ENCODE measurements at places on chromosomes 3 and 15.

DNA sequence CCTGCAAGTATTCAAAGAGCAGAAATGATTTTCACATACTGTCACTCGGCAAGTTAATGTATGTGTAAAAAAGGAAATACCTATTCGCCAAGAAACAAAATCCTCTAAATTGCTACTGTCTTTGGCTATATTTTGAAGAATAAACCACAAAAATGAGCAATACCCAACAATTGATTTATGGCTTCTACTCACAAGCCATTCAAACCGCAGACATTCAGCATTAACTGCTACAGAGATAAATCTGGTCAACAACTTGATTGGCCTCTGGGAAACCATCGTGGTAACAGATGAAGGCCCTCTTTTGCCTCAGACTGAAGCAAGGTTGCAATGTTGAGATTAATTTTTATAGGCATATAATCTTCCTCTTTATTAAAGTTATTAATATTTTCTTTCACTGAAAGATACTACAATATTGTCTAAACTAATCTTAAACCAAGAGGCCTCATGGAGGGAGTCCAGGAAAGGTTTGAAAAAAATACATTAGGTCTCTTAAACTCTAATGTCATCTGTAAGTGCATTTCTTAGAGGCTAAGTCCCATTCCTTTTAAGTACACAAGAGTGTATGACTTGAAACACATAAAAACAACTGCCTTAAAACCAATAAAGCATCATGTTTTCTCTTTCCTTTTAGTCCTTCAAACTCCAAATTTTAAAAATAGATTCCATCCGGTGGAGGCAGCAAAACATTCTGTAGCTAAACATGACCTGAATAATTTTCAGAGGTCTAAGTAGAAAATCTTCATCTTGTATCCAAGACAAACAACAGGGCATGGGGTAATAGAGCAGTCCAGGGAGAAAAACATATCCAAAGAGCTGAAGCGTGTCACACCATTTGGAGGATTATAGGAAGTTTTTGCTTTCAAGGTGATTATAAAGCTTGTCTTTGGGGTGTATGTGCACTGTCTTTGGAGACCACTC lies 162.4 kb upstream of the TGFBR2 start:
- no peak for DNase-seq

- no peak for DNase-seq
Observed at GRCh38 chr15:50124631-50125030, 5.6 kb upstream of the ATP8B4 start.

DNA sequence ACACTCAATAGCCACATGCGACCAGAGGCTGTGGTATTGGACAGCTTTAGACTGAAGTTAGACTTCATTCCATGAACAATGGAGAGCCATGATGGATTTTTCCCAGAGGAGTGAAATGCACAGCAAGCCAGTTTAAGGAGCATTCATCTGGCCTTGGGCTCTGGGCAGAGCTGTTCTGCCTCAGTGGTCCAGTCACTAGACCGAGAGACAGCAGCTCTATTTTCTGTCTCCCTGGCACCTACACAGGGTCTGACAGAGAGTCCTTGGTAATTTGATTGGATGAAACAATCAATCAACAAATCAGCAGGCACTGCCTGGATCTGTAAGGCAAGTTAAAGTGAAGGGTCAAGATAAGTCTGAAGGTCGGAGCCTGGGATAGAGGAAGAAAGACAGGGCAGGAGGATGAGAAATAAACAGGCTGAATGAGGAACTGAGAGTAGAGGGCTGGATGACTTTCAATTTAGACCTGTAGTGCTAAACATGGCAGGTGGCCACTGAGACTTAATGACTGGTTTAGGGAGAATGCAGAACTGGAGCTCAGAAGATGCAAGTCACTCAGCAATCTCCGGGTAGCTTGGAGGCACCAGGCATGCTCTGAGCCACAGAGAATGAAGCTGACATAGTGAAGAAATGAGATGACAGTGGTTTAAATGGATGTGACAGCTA lies 98.5 kb upstream of the SLC25A36 start:
- DNase-seq: no peak

DNA sequence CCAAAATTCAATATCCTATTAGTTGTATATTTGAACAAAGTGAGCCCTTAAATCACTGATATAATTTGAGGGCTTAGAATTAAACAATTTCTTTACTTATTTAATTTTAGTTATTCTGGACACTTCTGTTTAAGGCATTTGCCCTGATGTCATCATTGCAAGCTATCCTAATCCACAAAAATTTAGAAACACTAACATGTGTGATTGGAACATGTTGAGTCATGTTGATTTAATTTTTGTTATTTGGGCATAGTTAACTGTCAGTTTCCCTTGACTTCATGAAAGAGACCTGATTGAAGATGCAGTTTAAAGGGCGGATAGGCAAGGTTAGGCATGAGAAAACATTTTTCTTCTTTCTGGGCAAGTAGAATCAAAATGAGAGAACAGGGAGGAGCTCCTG lies 682.6 kb downstream of the ROBO1 start:
- DNase-seq: no peak

DNA sequence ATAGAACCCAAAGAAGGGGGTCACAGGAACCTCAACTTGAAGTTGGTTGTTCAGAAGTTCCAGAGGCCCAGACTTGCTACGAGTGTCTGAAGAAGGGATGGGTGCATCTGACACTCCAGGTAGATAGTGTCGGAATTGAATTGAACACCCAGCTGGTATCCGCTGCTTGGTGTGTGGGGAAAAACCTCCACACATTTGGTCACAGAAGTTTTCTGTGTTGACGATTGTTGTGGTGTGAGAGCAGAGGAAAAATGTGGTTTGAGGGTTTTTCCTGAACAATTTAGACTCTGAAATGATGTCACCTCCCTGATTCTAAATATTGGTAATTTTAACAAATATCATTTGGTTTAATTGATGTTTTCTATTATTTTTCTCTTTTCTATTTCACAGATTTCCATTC lies 218.8 kb upstream of the CTNNB1 start:
- peak; percentile 52 for DNase-seq

DNA sequence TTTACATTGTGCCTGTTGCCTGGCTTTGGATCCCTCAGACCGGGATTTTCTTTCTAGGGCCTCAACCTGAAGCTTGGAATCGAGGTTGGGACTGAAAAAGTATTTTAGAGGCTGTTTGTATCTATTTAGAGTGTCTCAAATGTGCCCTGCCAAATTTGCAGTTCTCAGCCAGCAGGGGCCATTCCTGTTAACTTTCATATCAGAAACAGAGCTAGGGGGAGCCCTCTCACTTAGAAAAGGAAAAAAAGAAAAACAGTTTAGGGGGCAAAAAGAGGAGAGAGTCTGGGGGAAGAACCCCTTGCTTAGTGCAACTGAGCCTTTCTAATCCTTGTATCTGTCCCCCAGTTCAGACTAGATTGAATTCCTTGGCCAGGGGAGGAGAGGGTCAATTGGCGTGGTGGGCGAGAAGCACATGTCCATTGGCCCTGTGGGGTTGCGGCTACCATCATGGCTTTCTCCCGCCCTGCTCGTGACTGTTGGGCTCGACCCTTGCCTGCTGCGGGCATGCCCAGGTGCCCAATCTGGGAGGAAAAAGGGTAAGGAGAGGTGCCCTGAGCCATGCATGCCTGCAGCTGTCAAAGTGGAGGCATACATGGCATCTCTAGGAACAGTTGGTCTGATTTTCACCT lies 101.6 kb downstream of the CFAP44 start:
- DNase-seq: no peak

- DNase-seq: no peak
Observed at GRCh38 chr15:100372739-100373119, 31.0 kb upstream of the ADAMTS17 start.

DNA sequence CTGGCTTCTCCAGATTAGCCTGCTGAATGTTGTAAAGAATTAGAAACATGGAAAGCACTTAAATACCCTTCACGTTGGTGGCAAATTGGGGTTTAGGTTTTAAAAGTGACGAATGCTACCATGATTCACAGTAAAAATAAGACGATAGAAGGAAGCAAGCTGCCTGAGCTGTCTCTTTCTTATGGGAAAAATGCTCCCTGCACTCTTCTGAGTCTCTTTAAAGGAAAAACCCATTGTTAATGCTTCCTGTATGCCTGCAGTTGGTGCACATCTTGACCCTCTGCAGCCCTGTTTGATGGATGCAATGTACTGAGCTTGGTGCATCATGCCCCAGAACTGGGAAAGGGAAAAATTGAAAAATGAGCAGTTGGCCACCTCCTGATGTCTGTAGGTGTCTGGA lies 258.6 kb upstream of the RASGRP1 start:
- DNase-seq: no peak

- no peak for DNase-seq
Observed at GRCh38 chr15:70519616-70520015, 243.7 kb downstream of the UACA start.

DNA sequence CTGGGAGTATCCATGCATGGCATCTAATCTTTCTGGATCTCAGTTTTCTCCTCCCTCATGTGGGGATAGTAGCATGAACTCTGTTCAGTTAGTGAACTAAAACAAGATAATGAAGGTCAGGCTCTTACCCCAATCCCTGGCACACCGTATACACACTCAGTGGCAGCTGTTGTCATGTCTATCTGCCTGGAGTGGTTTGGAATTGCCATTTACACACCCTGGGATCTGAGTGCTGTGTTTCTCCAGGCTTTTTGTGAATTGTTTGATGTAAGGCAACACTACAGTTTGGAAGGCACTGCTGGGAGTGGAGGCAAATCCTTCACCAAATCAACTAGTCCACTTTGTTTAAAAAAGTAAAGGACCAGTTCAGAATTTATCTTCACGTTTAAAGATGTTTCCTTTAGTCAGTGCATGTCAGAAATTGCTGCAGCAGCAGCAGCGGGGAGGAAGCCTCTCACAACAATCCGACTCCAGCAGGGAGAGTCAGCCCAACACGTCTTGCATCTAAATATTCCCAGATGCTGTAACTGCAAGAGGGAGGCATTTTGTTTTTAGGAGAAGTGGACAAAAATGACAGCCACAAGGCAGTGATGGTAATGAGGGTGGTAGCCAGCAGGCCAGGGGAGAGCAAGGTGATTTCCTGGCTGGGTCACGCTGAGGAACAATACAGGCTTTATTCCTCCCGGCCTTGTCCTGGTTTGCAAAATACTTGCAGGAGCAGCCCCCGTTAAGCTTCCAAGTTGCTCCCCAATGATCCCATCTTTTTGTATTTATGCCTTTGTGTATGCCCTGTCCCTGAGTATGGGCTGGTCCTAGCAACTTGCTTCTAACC lies 128.5 kb upstream of the LRIG1 start:
- DNase-seq: no peak

DNA sequence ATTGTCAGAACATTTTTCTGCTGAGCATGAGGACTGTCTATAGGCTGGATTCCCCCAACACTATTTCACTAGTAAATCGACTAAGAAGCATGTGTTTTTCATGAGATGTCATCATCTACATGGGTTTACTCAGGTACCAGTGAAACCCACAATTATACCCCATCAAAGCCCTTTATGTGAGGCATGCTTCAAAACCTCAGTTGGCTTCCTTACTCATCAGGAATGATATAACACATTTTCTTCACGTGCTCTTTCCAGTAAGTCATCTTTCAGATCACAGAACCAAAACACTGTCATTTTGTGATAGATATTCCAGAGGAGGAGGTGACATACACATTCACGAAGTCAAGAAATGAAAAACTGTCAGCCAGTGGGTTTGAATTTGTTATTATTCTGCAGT lies 116.5 kb downstream of the ANO10 start:
- no peak for DNase-seq

DNA sequence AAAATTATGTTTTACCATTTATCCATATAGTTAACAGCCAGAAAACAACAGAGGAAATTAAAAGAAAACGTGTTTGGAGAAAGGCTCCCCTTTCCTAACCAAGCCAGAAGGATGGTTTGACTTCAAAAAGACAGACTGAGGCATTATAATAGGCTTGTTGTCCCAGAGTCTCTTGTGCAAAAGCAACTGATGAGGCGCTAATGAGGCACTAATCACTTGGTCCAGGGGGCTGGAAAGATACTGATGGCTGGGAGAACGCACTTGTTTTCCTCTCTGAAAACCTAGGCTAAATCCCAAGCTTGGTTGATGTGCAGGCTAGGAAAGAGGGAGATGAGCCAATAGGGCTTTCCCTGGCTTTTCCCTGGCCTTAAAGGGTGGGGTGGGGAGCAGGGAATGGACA lies 389.6 kb downstream of the NTRK3 start:
- no peak for DNase-seq

- peak; percentile 26 for DNase-seq
Observed at GRCh38 chr15:50353251-50353974, 1.6 kb downstream of the GABPB1 start.

GRCh38 chr3:101124125-101124524 lies 130.9 kb upstream of the ABI3BP start:
- no peak for DNase-seq

DNA sequence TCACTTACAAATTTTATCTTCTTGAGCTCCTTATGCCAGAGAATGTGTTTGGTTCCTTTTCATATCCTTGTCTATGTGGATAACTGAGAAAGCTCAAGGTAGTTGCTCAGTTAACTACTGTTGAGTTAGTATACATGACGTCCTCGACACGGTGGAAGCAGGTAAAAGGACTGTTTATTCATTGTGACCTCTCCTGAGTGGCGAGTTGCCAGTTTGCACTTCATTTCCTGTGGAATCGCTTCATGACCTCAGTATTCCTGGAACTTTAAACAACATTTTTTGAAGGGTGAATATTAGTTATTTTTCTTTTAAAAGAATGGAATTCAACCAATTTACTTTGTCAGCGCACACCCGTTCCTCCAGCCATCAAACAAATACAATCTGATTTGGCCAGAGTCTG lies 1.2 kb upstream of the TPRG1 start:
- no peak for DNase-seq

GRCh38 chr3:45330510-45331295 lies 57.7 kb upstream of the LARS2 start:
- no peak for DNase-seq

DNA sequence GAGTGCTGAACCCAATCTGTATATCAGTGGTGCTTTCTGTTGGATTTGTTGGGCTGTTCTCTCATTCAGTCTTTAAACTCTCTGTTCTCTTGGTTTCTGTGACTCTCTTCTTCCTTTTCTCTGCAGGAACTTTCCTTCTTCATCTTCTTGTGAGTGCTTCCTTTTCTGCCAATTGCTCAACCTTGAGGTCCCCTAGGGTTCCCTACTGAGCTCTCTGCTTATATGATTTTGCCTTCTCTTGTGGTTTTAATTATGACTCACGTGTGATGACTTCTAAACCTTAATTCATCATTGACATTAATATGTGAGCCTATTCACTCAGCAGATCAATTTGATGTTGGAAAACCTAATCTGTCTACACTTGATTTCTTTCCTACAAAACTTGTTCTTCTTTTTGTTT lies 39.4 kb downstream of the MOBP start:
- DNase-seq: no peak

DNA sequence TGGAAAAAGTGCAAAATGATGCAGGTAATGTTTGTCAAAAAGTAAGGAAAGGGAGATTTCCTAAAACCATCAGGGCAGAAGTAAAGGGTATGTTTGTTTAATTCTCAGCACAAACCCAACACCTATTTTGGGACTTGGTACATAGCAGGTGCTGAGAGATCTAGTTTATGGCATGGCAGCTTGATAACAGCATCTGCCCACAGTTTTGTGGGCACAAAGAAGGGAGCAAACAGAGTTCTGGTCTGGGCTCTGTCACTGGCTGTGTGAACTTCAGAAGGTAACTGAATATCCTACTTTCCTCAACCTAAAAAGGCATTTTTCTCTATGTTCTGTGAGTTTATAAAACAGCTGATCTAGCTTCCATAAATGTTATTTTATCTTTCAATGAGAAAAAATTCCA lies 141.6 kb downstream of the PLCH1 start:
- no peak for DNase-seq

GRCh38 chr15:69627548-69628158 lies 175.0 kb downstream of the RPLP1 start:
- DNase-seq: no peak

Data from activated CD4-positive, alpha-beta T cell treated with anti-CD3 and anti-CD28 coated beads for 36 hours (primary cell).